Testis (tissue), 5 donors: ENCODE measurements at places on chromosomes 7 and 10.

GRCh38 chr10:79274279-79275104 lies 72.8 kb upstream of the PPIF start:
- DNase-seq = peak; percentile 76
- H3K27ac ChIP-seq = peak overlapping the region; percentile 19
- H3K4me3 ChIP-seq = no peak overlapping the region
- H3K36me3 ChIP-seq = no peaks in the 10 kb centered on the region
- peaks cover 21% of the 10 kb centered on the region for H3K4me1 ChIP-seq
- no peaks in the 10 kb centered on the region for H3K27me3 ChIP-seq

- H3K36me3 ChIP-seq = no peaks in the 10 kb centered on the region
- peak overlapping the region; percentile 41 for H3K27ac ChIP-seq
- peaks cover 3% of the 10 kb centered on the region for H3K4me1 ChIP-seq
- H3K27me3 ChIP-seq = peaks cover 7% of the 10 kb centered on the region
These were observed 882 bp downstream of the DLX6 start for GRCh38 chr7:97006055-97006815.

- no peak overlapping the region for H3K27ac ChIP-seq
- peak; percentile 63 for DNase-seq
- peaks cover 2% of the 10 kb centered on the region for H3K4me1 ChIP-seq
These were observed 42.2 kb upstream of the HSPB1 start for GRCh38 chr7:76260171-76260703.

- H3K36me3 ChIP-seq = no peaks in the 10 kb centered on the region
- H3K4me1 ChIP-seq = no peaks in the 10 kb centered on the region
- H3K4me3 ChIP-seq = no peak overlapping the region
These were observed 312.8 kb downstream of the PHTF2 start for GRCh38 chr7:78111386-78111785.

DNA sequence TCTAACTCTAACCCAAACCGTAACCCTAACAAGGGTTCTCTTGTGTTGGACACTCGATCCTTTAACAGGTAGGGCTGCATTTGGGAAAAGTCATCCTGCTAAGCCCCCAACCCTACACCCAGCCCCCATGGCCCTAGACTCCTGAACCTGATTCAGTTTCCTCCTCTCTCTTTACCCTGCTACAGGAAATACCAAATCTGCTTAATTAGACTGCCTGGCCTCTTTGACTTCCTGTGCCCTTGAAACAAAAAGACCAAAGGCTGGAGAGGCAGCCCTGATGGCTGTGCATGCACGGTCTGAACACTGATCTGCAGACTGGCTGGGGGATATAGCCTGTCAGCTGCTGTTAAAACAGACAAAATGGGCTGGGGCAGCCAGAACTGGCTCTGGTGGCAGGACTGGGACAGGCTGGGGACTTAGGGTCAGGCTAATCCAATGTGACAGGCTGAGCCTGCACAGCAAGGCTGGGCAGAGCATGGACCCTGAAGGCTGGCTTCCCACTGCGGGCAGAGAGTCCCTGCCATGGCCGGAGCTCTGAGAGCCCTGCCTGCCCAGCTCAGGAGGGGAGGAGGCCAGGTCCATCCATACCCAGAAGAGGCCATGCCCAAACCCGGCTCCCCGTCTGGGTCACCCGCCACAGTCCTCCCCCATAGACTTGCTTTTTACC lies 51.0 kb upstream of the MSMB start:
- H3K27ac ChIP-seq = no peak overlapping the region
- peaks cover 31% of the 10 kb centered on the region for H3K4me1 ChIP-seq
- no peak for DNase-seq
- no peaks in the 10 kb centered on the region for H3K27me3 ChIP-seq
- no peak overlapping the region for H3K4me3 ChIP-seq
- no peaks in the 10 kb centered on the region for H3K36me3 ChIP-seq

DNA sequence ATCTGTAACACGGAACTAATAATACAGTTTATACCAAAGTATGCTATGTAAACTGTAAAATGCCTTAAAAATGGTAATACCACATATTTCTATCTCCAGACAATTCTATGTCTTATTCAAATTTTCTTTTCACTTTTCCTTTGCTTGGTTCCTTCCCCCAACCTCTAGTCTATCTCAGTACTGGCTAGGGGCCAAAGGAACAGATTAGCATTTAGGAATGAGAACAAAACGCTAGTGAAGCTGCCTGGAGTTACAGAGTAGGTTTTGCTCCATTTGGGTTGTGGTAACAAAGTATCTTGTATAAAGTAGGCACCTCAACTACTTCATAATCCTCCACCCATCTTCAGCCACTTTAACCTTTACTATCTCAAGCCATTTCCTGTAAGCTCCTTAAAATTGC lies 94.1 kb downstream of the HBP1 start:
- DNase-seq = peak; percentile 28
- no peaks in the 10 kb centered on the region for H3K27me3 ChIP-seq
- no peaks in the 10 kb centered on the region for H3K4me1 ChIP-seq
- no peak overlapping the region for H3K27ac ChIP-seq
- H3K4me3 ChIP-seq = no peak overlapping the region

- H3K27ac ChIP-seq = peak overlapping the region; percentile 78
- H3K36me3 ChIP-seq = no peaks in the 10 kb centered on the region
- peaks cover 24% of the 10 kb centered on the region for H3K4me1 ChIP-seq
- H3K27me3 ChIP-seq = no peaks in the 10 kb centered on the region
- DNase-seq = peak; percentile 45
- H3K4me3 ChIP-seq = peak overlapping the region; percentile 74
These were observed 622 bp upstream of the COL1A2 start for GRCh38 chr7:94394109-94394436.

DNA sequence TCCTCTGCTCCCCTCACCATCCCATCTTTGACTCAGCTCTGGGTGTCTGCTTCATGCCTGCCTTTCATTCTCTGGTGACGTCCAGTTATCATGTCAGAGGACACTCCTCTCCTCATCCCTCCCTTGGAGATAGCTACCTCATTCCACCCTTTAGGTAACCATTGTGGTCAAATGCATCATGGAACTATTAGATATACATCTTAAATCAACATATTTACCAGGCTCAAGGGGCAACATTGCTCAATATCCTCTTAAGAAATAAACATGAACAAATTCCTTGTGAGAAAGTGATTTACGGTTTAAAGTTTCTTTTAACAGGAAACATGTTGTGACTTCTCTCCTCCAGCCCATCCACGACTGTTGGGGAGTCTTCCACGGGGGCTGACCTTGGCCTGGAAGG lies 511.6 kb upstream of the IGFBP3 start:
- no peaks in the 10 kb centered on the region for H3K4me1 ChIP-seq
- H3K27ac ChIP-seq = no peak overlapping the region

DNA sequence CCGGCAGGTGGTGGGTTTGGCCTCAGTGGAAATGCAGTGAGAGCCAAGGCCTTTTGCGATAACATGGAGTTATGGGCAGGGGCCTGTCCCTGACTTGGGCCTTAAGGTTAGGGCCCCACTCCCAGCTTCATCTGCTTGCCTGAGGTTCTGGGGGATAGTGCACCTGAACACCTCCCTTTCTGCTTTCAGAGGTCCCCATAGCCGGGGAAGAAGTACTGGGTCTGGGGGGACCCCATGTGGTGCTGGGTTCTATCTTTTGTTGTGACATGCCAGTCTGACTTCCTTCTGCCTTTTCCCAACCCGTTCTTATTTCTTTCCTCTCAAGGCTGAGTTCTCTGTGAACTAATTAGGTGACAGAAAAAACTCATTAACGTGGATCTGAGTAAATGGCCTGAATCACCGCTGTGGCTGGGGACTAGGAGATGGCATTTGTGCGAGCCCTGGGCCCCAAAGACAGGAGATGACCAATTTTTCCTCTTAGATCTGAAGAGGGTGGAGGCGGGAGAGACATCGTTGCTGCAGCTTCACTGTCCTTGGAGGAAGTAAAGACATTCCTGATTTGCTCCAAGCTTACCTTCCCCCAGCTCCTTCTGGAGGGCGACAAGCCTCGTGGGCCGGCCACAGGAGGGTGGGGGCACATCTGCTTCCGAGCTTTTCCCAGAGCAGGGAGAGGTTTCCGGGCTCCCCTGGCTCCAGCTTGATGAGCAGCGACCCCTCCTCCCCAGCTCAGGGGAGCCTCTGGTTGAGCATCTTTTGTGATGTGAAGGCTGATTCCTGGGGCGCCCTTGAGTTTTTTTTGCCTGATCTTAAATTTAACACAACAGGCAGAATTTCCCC lies 2.0 kb downstream of the AGAP3 start:
- peak overlapping the region; percentile 80 for H3K4me3 ChIP-seq
- no peaks in the 10 kb centered on the region for H3K36me3 ChIP-seq
- H3K27me3 ChIP-seq = no peaks in the 10 kb centered on the region
